ENCODE measurements at places on chromosomes 6 and 20. TPM values are rescaled to one million over a fixed set of nuclear protein-coding genes. Genes with fewer than 3 reads are reported as not detected.

The HLA-DQA2 gene
- total RNA-seq, result 173 TPM

The SIGLEC1 gene
- total RNA-seq, result 0.15 TPM

The LIN28B gene
- total RNA-seq, result not detected

- no peak for DNase-seq
Measured at GRCh38 chr6:26086211-26086610, 1.0 kb upstream of the HFE start.

DNA sequence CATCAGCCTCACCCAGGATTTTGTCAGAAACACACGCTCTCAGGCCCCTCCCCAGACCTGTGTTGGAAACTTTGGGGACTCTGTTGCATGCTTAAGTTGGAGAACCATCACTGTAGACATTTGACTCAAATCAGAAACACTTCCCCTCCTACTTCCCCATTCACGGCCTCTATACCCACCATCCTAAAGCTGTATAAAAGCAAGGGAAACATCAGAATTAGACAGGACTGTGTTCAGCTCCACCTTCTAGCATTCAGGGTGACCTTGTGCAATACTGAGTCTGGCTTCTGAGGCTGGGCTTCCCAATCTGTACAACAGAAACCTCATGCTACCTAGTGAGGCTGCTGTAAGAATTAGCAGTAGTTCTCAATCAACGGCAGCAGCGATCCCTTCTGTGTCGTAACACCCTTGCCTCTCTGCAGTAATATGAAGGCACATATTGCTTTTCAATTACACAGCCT is 252.3 kb downstream of the LY86 start:
- no peak for DNase-seq

DNA sequence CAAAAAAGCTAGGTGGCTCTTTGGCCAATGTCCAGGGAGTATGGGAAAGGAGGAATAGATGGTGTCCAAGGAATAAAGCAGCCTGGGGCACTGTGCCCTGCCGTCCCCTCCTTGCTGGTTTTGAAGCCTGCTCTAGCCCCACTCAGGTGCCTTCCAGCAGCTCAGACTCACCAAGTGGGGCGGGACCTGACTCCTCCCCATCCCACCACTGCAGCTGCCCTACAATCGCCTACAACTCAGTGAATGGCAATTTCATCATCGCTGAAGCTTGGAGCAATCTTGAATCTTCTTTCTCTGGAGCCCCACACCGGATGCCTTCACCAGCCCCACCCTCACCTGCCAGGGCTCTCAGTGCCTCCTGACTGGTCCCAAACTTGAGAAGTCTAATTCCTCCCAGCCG is 56.4 kb upstream of the NXT1 start:
- DNase-seq, result no peak

- no peak for DNase-seq
Measured at GRCh38 chr6:36926708-36927513, 27.6 kb upstream of the PI16 start.

GRCh38 chr6:98835149-98836024 is 1.0 kb downstream of the POU3F2 start:
- DNase-seq, result peak; percentile 51

DNA sequence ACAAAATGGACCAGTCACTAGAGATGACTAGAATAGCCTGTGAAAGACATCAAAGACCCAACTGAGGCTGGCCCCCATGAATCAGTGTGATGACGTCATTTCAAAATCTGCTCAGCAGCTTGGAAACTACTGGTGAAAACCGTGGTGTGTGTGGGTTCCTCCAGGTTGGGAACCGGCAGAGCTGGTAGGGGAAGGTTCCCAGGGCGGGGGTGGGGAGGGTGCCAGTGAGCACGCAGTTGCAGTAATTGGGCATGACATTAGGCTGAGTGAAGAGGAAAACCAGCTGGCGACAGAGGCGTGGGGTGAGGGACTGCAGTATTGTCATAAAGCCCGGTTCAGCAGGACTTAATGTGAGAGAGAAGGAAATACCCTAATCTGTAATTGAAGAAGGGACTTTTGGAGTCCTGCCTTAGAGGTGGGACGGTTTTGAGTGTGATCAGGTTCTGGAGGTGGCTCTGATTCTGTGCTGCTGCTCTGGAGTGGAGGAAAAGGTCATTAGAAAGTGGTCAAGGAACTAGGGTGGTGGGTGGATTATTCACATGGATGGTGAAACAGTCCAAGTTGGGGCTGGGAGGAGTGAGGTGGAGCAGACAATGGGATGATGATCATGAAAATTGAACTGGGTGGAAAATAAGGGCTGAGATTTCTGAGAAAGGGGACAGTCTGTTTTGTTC is 52.0 kb upstream of the MTHFD1L start:
- peak; percentile 65 for DNase-seq
